ENCODE measurements at places on chromosomes 13 and 19.

DNA sequence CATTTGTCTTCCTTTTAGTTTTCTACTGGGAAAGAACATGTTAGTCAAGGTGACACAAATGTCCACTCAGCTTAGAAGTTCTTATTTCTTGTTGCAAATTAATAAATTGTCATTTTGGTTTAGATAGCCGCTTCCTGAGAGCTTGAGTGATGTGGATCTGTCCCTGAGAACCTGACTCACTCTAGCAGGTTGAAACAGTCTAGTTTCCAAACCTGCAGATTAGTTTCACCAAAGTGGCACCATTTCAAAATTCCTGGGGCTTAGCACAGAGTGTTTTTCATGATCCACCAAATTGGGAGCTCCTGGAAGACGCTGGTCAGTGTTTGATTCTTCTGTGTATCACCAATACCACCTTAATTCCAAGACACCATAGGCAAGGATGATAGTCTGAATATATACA lies 119.4 kb upstream of the TSC22D1 start:
- DNase-seq: no peak

DNA sequence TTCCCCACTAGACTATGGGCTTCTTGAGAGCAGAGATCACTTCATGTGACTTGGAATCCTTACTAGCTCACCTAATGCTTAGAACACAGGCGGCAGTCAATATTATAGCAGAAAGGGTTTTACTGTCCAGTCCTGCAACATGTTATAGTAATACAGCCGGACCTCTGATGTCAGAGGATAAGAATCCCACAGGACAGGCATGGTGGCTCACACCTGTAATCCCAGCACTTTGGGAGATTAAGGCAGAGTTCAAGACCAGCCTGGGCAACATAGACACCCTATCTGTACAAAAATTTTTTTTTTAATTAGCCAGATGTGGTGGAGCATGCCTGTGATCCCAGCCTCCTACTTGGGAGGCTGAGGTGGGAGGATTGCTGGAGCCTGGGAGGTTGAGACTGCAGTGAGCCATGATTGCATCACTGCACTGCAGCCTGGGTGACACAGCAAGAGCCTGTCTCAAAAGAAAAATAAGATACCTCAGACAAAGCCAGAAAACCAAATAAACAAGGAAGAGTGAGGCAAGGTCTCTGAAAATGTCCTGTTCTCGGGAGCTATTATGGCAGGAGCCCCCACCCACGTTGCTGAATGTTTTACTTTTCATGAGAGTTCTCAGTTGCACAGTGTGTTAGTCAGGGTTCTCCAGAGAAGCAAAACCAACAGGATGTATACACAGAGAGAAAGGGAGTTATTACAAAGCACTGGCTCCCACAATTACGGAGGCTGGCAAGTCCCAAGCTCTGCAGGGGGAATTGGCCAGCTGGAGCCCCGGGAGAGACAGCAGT lies 100.8 kb downstream of the UBL3 start:
- no peak for DNase-seq

GRCh38 chr13:28282451-28282850 lies 144.1 kb downstream of the PAN3 start:
- DNase-seq: no peak

GRCh38 chr13:90455067-90455466 lies 892.4 kb upstream of the MIR17HG start:
- DNase-seq: no peak

- no peak for DNase-seq
Measured at GRCh38 chr13:74115133-74115532, 19.1 kb downstream of the KLF12 start.

DNA sequence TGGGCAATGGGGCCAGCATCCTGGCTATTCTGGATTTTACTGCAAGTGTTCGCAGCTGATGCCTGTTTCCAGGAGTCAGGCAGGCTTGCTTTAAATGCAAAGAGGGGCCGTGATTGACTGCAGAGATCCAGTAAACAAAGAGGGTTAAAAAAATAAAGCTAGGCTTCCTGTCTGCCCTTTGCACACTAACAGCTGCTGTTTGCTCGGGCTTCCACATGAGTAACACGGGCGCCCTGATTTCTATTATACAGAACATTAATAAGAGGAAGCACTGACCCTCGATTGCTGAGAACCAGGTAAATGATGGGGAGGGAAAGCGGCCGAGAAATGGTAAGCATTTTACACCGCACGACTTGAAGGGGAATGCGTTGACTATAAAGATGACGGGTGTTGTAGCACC lies 254.2 kb upstream of the ZNF507 start:
- no peak for DNase-seq

DNA sequence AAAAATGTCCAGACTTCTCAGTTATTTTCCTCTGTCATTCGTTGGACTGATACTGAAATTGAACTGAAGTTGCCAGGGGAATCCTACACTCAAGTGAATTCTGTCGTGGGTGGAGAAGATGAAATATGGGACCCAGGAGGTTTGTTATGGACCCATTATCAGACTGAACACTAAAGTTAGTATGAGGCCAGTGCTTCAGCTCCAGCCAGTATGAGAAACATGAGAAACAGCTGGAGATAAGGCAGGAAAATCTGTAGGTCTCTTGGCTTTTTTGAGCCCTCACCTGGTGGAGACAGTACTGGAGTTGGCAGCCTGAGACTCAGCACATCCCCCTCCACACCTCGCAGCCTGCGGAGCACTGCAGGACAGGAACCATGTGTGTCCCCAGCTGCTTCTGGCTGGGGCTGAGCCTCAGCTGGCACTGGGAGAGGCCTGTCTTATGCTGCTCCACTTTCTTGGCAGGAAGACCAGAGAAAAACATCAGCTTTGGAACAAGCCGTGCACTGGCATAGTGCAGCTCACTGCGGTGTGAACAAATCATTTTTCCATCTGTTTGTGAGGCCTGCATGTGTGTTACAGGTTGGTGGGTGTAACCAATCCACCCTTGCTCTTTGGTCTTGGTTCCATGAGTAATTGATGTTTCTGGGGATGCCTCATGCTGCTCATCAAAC lies 641.0 kb downstream of the FGF9 start:
- no peak for DNase-seq

DNA sequence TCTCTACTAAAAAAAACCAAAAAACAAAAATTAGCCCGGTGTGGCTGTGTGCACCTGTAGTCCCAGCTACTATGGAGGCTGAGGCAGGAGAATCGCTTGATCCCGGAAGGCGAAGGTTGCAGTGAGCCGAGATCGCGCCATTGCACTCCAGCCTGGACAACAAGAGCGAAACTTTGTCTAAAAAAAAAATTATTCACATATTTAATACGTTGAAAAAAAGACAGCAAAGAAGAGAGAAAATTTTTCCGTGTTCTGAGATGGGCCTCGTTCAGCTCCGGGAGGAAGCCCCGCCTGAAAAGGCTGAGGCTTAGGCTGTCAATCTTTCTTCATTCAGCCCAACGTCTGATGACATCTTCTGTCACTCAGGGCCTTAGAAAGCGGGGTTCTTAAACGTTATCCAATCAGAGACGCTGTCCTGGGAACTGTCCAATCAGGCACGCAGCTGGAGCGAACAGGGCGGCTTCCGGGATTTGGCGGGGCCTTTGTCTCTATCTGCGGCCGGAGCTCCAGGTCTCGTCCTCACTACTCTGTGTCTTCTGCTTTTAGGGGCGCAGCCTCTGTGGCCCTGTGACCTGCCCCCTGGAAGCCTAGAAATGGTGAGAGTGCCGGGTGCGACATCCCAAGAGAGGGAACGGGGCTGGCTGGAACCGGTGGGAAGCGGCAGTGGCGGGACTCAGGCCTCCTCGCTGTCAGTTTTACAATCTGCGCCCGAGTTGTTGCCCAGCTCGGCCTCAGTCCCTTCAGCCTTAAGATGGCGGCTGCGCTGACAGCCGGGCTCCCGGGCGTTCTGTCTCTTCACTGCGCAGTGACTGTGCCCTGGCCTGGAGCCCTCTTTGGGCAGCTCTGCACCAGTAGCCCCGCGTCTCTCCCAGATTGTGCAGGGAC lies at the start of gene ZNF726:
ZNF726 (plus strand) TSS at position 485 of the 885 bp plus-strand sequence; CDS start at position 594, 109 bp downstream.
- peak; percentile 79 for DNase-seq

DNA sequence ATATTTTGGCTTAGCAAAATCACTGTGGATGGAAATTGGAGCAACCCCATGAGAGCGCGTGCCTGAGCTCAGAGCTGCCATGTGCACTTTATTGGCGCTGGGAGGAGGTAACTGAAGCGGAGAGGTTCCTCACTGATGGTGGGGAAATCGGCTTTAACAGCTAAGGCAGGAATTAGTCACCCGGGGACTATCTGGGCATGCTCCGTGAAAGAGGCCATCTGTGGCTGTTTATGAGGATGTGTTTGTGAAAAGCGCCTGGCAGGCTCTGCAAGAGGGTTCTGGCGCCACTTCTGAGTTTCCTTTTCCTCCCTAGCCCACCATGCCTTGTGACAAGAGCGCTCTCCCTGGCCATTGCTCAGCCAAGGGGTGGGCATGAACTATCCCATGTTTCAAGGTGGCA lies 815.6 kb downstream of the UQCRFS1 start:
- no peak for DNase-seq

GRCh38 chr19:11418094-11418548 lies 993 bp downstream of the RGL3 start:
- no peak for DNase-seq

GRCh38 chr19:29779921-29780320 lies 31.9 kb upstream of the CCNE1 start:
- no peak for DNase-seq

DNA sequence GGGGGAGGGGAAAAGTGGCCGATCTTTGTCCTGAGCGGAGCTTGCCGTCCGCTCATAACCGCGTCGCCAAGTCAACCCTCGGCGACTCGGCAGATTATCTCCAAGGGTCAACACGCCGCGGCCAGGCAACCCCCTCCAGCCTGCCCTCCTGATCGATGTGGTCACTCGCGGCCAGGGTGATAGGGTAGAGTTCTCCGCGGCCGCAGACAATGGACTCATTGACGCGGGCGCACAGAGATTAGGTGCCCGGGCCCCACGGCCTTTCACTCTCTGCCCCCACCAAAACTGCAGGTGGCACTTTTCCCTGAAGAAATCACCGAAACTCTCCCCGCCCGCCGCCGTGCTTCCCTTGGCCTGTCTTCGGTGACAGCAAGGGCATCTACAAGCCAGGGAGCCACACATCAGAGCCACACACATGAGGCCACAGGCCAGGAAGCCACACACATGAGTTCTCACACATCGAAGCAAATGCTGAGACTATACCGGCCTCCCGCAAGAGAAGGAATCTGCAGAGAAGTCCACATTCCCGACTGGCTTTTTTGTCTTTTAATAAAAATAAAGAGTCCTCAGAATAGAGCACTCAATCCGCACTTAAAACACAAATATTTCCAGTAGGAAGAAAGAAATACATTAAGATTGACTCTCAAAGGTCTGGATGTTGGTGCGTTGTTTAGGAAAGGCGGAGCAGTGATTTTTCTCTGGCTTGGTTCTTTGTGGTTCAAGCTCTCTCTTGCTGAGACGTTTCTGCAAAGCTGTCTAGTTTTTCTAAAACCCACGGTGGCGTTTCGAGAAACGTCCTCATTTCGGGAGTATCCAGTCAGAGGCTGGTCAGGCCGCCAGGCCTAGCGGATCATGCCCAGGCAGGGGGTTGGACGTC lies 1.5 kb upstream of the PDX1 start:
- no peak for DNase-seq

GRCh38 chr19:6802336-6803035 lies 30.0 kb downstream of the VAV1 start:
- DNase-seq: peak; percentile 77

DNA sequence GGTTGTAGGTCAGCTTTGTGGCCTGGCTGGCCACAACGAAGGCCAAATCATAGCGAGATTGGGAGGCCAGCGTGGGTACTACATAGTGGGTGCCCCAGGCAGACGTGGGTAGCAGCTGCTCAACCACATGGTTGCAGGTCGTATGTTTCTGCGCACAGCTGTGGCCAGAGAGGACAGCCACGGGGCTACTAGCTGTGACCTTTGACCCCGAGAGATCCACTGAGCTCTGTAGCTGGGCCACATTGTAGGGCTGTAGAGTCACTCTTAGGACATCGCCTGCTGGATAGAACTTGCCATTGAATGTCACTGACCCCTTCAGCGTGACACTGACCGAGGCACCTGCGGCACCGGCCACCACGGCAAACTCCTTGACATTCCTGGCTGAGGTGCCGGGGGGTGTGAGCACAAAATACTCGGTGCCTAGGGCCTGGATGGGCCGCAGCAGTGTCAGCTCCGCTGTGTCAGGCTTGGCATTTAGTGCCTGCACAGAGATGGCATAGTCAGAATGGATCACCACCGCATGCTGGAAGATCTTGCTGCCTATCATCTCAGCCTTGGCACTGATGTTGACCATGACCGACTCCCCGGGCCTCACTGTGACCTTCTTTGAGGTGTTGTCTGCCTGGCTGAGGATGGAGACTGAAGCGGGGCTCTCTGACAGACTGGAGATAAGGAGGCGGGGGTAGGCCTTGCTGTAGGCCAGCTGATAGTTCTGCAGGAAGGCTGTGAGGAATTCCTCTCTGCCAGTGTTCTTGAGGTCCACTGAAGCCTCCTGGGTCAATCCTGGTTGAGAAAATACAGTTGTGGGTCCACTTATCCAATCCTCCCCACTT lies 6.7 kb downstream of the FCGBP start:
- DNase-seq: no peak

All from activated CD8-positive, alpha-beta memory T cell treated with anti-CD3 and anti-CD28 coated beads, Interleukin-2, amount 50 U/mL, for 4 hours (primary cell).